ENCODE measurements at places on chromosomes 1 and 21.

GRCh38 chr1:211761400-211761799 is 69.2 kb downstream of the LPGAT1 start:
- DNase-seq, result no peak

GRCh38 chr1:241592273-241592958 is 47.8 kb downstream of the CHML start:
- no peak for DNase-seq

DNA sequence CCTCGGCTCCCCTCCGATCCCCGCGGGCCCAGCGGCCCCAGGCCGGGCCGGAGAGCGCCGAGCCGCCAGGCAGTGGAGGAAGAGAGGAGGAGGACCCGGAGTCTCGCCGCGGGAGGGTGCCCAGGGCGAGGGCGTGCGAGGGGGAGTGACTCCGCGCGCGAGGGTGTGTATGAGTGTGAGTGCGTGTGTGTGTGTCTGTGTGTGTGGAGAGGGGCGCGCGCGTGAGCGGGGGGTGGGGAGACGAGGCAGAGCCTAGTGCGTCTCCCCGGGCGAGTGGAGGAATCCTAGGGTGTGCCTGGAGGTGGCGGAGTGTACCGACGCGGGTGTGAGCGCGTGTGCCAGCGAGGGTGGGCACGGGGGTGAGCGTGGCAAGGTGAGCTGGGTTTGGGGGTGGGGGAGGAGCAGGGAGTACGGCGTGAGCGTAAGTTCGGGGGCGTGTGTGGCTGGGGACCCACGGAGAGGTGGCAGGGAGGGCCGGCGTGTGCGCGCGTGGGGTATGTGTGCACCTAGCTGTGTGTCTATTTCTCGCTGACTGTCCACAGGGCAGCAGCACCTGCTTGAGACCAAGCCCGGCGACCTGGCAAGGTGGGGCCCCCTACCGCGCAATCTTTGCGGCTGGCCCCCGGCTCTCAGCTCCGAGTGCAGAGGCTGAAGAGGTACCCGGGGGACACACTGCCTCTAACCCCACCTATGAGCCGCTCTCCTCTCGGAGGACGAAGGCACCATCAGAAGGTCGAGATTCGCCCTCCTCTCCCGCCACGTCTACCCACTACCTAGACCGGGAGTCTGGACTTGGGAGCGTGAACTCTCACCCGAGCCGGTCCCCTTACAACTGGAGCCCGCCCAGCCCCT is 784 bp upstream of the KCND3 start:
- DNase-seq, result no peak

DNA sequence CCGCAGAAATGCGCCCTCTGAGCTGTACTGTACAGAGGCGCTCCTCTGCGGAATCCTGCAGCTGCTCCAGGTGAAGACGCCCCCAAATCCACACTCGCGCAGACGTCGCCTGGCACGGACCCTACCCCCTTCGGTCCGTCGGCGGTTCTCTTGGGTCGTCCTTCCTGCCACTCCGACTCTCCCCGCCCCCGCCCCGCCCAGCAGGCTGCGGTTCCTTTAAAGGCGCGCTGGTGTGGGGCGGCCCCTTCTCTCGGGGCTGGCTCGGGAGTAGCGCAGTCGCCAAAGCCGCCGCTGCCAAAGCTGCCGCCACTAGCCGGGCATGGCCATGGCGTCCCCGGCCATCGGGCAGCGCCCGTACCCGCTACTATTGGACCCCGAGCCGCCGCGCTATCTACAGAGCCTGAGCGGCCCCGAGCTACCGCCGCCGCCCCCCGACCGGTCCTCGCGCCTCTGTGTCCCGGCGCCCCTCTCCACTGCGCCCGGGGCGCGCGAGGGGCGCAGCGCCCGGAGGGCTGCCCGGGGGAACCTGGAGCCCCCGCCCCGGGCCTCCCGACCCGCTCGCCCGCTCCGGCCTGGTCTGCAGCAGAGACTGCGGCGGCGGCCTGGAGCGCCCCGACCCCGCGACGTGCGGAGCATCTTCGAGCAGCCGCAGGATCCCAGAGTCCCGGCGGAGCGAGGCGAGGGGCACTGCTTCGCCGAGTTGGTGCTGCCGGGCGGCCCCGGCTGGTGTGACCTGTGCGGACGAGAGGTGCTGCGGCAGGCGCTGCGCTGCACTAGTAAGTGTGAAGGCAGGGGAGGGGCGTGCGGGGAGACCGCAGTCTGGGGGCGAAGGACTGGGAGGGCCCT is at the start of gene RASSF5:
TSS of gene RASSF5 (plus strand) at position 248 of the 846 bp plus-strand sequence. CDS start at position 320, 72 bp downstream.
- DNase-seq, result peak; percentile 83

DNA sequence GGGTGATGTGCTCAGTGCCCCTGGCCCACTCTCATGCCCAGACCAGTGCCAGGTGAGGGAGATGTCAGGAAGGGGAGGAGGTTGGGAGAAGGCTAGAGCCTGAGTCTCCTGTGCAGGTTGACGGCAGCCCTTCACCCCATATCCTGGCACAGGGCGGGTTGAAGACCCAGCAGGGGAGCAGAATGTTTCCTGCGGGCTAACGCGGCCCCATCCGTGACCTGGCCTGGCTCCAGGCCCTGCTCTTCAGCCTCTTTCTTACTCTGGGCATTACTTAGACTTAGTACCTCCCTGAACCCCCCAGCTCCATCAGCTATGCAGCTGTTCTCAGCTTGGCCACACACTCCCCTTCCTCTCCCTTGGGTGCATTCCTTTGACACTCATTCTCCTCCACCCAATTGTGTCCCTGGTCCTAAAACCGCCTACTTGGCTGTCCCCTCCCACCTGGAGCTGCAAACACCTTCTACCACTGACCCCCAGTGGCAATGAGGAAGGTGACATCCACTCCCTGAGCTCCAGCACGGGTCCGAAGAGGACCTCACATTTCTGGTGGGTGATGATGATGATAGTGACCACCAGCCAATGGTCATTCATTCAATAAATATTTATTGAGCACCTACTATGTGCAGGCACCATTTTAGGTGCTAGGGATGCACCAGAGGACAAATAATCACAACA is 179.0 kb downstream of the PTPRU start:
- DNase-seq, result no peak

DNA sequence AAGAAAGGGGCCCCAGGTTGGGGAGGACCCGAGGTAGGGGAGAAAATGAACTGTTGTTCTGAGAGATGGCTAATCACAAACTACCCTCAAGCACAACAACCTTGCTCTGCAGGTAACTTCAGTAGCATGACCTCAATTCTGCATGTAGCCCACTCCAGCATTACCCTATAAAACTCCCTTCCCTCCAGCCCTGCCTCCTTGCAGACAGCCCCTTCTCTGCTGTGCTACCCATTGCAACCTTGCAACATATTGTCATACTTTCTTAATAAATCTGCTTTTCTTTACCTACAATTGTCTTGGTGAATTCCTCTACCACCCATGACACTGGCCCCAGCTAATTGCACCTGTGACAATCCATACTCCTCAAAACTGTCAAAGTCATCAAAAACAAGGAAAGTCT is 428.9 kb downstream of the MATN1 start:
- DNase-seq, result no peak

DNA sequence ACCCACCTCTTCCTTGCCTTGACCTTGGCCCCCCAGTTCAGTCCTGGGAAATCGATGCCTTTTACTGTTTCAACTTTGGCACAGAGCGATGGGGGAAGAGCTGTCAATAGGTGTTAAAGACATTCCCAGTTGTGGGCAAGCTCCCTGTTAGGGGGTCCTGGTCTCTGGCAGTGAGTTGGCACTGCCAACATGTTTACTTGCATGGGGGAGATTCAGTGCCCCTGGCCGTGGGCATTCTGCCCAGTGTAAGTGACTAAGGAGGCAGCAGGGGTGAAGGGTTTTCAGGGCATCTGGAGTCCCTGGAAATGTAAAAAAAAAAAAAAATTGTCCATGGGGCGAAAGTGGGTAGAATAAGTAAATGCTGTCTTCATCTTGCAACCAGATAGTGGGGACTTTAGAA is 407.0 kb downstream of the PTPRU start:
- no peak for DNase-seq

- no peak for DNase-seq
Measured at GRCh38 chr1:1052003-1052840, 21.9 kb downstream of the RNF223 start.

Data from immature natural killer cell (primary cell).